Retinal pigment epithelial cell (primary cell): ENCODE measurements at places on chromosomes 16 and 17.
A peak's percentile ranks its signal among the peaks of the same experiment; 100 is the strongest.

GRCh38 chr17:81966343-81967243 is 5.6 kb upstream of the NOTUM start:
- DNase-seq, result no peak

DNA sequence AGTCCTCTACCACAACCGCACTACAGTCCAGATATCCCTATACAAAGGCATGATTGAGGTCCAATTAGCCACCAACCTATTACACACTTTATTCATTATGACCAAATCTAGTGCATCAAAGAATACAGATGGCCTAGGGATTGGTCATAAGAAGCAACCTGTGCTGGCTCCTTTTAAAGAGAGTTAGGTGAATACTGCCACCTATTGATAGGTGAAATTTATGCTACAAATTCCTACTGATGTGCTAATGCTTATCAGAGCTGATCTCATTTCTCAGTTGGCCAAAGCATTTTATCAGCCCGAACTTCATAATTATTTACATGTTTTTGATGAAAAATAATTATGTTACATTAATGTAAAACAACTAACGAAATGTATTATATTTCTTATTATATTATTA is 166.3 kb downstream of the ANKFN1 start:
- peak; percentile 13 for DNase-seq

- DNase-seq, result no peak
Measured at GRCh38 chr16:85974428-85975375, 75.7 kb downstream of the IRF8 start.

- DNase-seq, result no peak
Measured at GRCh38 chr17:16353317-16354174, at the start of gene CENPV. TSS of gene CENPV (minus strand) at chr17:16353469. CDS start at chr17:16353436, 33 bp downstream.
